ENCODE measurements at places on chromosomes 12 and 14. TPM values are rescaled to one million over a fixed set of nuclear protein-coding genes. Genes with fewer than 3 reads are reported as not detected.
A peak's percentile ranks its signal among the peaks of the same experiment; 100 is the strongest.

DNA sequence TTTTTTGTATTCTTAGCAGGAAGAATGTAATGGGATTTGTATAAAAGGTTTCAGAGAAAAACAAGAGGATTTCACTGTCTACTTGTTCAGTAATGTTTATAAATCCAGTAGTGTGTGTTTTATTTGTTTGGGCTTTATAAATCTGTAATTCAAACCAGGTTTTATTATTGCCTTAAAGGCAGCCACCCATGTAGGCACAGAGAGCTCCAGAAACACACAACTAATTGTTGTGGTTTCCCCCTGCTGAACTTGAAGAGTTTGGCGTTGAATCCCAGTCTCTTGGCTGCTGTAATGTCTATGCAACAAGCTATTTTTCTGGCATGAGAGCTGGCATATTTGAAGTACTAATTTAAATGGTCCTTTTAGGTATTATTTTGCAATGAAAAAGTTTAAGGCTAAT, 63.4 kb upstream of the SLCO1C1 start:
- no peak for DNase-seq

DNA sequence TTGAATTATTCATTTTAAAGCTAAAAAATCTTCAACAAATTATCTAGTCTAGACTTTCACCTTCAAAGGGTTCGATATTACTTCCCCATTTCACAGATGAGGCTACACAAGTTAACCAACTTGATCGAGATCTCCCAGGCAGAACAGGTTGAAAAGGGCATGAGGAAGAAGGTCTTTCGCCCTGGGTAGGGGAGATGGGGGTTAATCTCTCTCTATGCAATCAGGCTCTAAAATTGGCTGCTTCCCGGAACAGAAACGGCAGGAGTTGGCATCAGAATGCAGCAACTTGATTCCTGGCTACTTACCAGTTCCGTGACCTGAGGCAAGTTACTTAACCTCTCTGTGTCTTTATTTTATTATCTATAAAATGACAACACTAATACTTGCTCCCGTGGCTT, 2.4 kb upstream of the CISTR start:
- DNase-seq = no peak

EID3 gene
- 4.3 TPM for polyA plus RNA-seq

DNA sequence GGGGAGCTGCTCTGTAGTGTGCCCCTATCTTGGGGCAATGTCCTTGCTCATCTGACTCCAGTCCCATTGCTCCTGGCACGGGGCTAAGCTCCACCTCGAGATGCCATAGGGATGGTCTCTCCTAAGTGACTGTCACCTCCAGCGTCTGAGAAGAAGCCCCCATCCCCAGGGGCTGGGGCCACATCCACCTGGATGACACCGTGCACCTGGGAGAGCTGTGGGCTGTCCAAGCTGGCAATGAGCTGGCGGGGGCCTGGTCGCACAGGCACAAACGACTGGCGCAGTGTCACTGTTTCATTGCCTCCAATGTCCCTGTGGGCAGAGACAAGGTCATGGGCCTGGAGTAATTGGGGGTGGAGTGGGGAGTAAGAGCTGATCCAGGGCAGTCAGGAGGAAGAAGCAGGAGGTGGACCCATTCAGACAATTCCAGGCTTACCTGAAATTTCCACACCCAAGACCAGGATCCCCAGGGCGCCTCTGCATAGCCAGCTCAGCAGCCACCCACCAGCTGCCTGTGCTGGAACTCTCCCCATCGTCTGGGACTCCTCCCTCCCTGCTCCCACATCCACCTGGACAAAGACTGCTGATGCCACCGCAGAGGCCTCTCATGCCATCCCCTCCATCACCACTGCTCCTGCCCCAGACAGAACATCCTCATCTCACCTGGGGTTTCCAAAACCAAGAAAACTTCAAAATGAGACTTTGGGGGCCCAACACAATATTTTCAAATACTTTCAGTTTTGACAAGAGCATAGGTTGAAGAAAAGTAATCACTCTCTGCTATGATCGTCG, 7.0 kb upstream of the TINF2 start:
- no peak for DNase-seq

DNA sequence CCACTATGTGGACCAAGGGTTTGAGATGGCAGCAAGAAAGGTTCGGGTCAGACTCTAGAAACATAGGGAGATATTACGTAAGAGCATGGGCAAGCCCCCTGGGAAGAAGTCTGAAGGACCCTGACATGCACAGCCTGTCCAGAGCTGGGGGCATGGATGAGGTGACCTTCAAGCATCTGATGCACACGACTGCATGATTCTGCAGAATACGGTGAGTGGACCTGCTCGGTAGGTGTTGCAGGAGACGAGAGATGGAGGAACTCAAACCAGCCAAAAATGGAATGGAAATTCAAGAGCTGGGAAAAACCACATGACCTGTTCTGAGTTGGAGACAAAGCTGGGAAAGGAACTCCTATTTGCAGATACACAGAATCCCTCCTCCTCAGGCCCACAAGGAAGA, 43.6 kb downstream of the ANO2 start:
- no peak for DNase-seq

ANG gene
- polyA plus RNA-seq = 4.0 TPM

DNA sequence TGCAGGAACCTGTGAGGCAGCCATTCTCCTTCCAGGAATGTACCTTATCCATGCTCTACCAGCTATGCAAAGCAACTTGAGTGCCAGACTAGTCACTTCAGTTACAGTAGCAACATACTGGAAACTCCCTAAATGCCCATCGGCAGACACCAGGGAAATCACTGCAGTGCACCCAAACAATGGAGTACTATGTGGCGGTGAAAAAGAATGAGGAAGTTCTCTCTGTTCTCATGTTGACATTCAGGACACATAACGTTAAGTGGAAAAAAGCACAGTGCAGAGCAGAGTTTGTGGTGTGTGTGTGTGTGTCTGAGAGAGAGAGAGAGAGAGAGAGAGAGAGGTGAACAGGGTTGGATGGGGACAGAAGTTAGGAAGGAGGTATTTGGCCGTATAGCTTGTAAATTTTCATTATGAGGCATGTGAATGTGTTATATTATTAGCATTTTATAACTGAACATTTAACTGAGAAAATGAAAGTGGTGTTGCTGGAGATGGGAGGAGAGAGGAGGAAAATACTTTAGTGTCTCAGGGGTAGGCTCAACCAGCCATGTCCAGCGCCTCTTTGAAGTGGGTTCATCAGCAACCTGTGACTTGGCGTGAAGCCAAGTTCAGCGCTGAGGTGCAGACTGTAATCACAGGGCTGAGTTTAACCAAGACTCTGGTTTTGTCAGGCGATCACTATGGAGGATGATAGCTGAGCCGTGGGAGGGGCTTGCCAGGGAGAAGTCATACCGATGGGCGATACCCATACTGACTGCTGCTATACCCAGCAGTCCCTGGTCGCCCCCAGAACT, 17.3 kb downstream of the TNFAIP2 start:
- DNase-seq = no peak

DPPA3 gene
- polyA plus RNA-seq = not detected

GRCh38 chr12:108825201-108825950, 32.0 kb downstream of the SSH1 start:
- DNase-seq = no peak

DNA sequence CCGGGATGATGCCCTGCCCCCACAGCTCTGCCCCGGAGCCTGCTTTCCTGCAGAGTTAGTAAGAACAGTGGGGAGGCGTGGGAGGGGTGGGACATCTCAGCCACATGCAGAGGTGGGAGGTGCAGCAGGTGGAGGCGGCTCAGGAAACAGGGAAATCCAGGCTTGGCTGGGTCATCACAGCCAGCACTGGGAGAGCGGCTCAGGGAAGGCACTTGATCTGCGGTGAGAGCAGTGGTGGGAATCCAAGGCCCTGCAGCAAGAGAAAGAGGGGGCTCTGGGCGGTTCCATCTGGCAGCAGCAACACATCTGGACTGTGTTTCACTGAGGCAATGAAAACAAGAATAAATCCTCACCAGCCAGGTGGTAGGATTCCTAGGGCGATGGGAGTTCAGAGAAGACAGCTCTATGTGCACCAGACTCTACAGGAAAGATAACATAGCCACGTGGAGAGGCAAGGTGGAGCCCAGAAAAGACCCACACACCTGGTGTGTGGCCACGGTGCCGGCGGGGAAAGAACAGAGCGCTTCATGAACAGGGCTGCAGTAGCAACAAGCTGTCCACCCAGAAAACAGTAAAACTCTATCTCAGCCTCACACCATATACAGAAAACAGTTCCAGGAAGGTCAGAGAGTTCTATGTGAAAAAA, 57.6 kb downstream of the CCDC85C start:
- DNase-seq = no peak

- no peak for DNase-seq
Observed at GRCh38 chr12:87920139-87920538, 109.1 kb downstream of the C12orf50 start.

ACSM4 gene
- polyA plus RNA-seq = not detected

CLMN gene
- polyA plus RNA-seq = 27.5 TPM

DNA sequence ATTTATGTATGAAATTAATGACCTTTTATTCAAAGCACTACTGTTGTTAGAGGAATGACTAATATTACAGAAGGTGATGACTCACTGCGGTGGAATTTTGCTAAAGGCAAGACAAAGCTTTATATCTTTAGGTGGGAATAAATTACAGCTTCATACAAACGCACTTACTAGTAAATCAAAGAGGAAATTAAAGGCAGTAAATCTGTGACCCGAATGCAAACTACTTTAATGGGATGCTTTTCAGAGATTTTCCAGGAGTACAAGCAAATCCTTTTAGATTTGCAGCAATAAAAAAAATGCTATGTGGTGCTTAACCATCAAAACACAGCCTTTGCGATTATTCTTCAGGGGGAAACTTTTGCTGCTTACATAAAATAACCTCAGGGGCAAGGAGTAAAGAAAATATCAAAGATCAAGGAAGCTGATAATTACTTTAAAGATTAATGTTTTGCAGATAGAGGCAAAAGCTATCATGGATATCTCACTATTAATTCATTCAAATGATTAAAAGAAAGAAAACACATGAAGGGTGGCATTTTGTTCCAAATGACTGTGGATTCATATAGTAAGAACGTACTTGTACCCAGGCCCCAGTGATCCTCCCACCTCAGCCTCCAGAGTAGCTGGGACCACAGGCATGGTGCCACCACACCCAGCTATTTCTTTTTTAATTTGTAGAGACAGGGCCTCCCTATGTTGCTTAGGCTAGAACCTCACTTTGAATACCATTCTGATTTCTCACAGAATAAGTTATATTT, 98.9 kb downstream of the DENND5B start:
- peak; percentile 50 for DNase-seq

GRCh38 chr14:95382747-95383146, 63.0 kb upstream of the CLMN start:
- no peak for DNase-seq

DNA sequence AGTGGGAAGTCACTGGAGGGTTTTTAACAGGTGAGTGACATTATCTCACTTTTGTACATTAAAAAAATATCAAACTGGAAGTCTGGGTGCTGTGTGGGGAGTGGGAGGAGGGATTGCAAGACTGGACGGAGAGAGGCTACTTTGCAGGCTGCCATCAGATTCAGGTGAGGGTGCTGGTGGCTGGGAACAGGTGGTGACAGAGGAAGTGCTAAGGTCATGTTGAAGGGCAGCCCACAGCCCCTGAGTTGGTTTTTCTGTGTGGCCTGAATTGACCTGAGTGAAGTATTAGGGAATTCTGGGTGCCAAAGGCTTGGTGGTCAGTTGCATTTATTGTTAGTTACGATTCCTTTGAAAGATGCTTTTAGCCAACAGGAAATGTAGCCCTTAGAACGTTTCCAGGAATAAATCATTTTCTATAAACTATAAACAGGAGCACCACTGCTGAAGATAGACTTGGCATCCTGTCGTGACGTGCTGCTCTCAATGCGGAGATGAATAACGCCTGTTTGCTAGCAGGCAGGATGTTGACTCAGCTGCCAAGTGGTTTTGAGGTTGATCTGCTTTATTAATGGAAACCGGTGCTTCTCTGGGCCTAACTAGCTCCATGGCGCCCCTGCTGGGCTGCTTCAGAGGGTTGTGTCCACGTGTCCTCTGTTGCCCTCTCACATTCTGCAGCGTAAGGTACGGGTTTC, 707.5 kb upstream of the TMEM132C start:
- DNase-seq = peak; percentile 0

- DNase-seq = no peak
Observed at GRCh38 chr12:88925454-88925853, 345.2 kb upstream of the KITLG start.

ITGB7 gene
- polyA plus RNA-seq = 1.7 TPM

DNA sequence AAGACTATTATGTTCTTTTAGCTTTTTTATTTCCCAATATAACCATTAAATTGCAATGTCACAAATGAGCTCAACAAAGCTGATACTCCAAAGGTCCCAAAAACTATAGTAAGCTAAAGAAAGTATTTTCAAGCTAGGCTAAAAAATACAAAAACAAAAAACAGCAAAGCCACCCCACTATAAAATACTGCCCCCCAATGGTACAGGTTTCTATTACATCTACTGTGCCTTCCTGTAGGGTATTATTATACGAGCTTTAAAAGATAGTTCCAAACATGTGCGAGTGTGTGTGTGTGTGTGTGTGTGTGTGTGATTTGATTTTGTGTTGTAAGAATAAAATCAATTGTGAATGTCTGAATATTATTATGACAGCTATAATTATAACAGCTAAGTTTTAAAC, 1.1 kb downstream of the IFNG start:
- DNase-seq = no peak

- no peak for DNase-seq
Observed at GRCh38 chr12:39502726-39503125, 59.8 kb upstream of the KIF21A start.

GRCh38 chr12:116009805-116010204, 267.7 kb downstream of the MED13L start:
- no peak for DNase-seq

DNA sequence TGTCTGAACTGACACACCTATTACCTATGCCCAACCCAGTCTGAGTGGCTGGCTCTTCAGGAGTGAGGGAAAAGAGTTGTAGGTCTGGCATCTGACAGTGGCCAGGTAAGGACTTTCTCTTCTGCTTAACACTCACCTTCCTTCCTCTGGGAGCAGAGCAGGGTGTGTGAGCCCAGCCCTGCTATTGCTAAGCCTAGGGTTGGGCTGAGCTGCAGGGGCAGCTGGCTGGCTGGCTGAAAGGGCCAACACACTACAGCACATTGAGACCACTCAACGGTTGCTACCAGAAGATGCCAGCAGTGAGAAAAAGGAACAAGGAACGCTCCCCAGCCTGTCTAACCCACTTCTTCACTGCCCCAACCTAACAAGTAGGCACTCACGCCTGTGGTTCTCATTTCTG, 201.2 kb downstream of the DPF3 start:
- no peak for DNase-seq

- DNase-seq = no peak
Observed at GRCh38 chr14:65613131-65613650, 200.7 kb downstream of the FUT8 start.

SVOP gene
- 0.25 TPM for polyA plus RNA-seq

- DNase-seq = no peak
Observed at GRCh38 chr14:95516554-95517181, at the start of gene SYNE3. Gene SYNE3 (minus strand): TSS chr14:95516650. CDS start chr14:95475821, 40,829 bp downstream.

STAC3 gene
- 4.0 TPM for polyA plus RNA-seq

GPR84 gene
- polyA plus RNA-seq = not detected
